ENCODE measurements at places on chromosomes 5 and 9.

- no peak for DNase-seq
These were observed 500.1 kb downstream of the EFNA5 start for GRCh38 chr5:107170620-107171019.

DNA sequence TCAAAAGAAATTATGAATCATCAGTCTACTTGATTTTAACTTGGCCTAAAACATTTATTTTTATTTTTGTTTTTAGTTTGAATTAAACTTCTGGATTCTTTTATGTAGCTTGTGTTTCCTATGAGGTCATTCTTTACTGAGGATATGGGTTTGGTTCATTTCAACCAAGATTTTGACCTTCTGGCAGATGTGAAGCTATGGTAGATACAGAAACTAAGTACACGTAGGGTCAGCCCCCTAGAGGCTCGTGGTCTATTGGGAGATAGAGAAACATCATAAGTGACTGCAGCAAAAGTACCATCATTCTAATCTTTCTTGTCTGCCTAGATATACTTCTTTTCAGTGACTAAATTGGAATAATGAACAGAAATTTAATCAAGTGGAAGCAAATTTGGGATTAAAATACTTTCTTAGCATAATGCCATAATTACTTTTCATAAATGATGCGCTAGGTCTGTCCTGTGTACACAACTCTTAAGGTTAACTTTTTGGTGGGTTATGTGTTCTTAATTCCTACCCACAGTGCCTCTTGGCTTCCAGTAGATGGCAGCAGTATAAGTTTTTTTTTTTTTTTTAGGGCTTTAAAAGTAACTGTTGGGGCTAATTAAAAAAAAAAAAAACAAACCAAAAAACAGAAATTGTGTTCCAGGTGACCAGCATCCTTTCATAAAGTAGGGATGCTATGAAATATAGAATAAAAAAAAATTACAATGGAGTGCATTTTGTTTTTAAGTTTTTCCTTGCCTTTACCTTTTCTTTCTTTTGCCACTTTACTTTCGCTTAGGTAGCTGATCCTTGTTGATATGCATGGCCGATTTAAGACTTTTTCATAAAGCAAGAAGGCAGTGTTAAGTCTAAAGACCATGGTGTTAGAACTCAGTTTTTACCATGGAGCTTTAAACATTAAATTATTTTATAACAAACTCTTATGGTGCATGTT lies 49.9 kb downstream of the LRRTM2 start:
- DNase-seq: peak; percentile 29

DNA sequence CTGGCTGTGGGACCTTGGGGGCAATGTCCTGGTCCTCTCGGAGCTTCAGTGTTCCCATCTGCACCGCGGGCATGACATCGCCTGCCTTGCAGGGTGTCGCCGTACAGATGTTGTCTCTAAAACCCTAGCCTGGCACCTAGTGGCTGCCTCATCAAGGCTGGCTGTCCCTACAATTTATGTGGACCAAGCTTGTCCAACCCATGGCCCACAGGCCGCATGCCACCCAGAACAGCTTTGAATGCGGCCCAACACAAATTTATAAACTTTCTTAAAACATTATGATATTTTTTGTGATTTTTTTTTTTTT lies 18.3 kb upstream of the ASS1 start:
- no peak for DNase-seq

DNA sequence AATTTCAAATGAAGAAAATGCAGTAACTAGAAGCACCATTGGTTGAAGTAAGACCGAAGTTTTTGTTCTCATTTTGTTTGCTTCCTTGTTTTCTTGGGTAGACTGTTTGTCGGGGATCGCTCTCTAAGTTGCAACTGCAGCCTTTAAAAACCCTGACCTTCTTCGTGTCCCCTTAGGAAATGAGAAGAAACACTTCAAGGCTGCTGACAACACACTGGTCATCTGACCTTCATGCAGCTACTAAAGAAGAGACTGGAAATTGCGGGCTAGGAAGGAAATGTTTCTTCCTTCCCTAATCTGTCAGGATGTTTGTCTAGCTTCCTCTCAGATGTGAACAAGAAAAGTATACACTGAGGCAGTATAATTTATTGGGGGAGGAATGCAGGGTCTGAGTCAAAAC lies 50.7 kb upstream of the CHSY3 start:
- DNase-seq: no peak

GRCh38 chr5:62326302-62326701 lies 20.3 kb downstream of the KIF2A start:
- DNase-seq: peak; percentile 26

- DNase-seq: no peak
These were observed 58.1 kb downstream of the STARD4 start for GRCh38 chr5:111454198-111454622.

DNA sequence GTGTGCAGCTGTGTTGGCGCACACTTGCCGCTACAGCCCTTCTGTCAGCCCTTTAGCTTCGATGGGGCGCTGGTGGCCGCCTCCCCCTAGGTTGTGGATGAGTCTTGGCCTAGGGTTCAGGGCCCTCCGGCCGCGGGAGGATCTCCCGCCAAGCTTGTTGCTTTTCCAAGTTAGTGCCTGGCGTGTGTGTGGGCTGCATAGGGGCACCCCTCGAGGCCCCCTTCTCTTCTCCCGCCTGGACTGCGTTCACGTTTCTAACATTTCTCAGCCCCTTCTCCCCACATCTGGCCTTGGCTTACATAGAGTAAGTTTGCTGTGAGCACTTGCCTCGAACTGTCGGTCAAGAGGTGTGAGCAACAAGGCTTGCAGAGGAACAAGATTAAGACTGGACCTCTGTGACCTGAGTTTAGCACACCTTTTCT lies 413 bp upstream of the OXCT1 start:
- DNase-seq: no peak

DNA sequence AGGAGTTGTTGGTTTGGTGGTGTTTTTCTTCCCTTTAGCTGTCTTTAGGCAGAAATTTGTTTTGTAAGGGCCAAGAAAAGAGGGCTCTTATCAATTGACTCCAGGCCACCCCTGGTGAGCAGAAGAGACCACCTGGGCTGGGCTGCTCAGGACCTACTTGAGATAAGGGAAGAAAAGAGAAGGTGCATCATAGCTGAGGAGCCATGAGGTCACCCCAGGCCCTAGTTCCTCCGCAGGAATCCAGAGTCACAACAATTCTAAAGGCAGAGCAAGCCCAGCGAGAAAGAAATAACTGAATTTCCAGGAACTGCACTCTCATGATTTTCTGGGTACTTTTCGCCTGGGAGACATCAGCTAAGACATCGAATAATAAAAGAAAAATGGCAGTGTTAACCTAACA lies 34.9 kb downstream of the RFK start:
- no peak for DNase-seq

DNA sequence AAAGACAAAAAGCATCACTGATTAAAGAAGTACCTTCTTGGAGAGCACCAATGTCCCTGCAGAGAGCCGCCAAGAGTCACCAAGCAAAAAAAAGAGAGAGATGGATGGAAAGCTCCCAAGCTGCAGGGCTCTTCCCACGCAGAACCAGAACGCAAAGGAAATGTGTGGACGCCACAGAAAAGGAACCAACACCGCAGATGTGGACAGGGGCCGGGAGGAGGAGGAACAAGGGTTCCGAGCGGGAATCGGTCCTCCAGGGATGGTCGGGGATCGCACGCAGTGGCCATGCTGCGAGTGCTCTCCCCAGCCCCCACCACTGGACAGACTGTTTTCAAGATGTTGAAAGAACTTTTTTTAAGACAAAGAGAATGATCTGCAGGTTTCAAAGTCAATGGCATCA lies 40.2 kb upstream of the ZNF354A start:
- DNase-seq: no peak

DNA sequence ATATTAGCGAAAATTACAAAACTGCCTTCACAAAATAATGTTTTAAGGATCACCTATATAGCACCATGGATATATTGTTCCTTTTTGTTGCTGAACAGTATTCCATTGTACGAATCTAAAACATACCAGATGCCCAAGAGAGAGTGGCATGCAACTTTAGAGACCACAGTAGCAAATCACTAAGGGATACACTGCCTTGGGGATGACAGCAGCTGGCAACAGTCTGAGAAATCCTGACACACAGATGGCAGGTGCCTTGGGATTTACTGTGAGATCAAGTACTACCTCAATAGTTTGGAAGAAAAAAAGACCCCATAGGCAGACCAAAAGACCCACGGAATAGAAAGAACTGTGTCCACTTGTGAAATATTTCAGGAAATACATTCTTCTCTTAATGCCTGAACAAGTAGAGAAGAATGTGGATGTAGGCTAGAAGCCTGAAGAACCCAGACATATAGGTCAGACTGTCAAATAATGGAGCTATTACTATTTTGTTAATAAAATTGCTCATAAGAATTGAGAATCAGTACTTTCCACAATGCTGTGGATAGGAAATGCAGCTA lies 53.4 kb downstream of the PLPP1 start:
- DNase-seq: peak; percentile 4

DNA sequence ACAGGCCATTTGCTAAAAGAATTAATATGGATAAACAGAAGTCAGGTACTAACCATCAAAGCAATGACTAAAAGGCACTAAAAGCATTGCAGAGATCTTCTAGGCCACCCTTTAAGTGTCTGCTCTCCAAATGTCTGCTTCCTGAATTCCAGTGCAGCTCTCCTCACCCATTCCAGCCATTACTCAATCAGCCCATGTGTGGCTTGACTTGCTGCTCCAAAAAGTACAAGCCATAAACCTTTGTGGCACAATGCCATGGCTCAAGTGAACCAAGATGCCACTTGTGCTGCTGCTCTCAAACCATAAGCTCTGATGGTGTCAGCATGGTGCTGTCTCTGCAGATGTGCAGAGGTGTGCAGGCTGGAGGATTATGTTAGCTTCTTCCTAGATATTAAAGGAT lies 290.2 kb upstream of the POU5F2 start:
- no peak for DNase-seq

GRCh38 chr9:2849941-2850340 lies 6.0 kb upstream of the PUM3 start:
- DNase-seq: no peak

DNA sequence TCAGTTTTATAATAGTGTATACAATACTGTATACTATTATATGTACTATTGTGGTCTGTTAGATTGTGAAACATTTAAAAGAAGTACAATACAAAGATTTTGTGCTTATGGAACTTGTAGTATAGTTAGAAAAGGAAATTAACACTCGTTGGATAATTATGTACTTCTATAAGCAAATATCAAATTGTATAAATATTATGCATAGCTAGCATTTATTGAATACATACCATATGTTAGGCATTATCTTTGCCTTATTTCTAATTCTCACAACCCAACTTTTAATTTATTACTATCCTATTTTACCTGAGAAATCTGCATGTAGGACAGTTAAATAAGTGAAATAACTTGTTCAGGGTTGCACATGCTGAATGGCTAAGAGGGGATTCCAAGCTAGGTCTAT lies 37.5 kb downstream of the RAB3C start:
- DNase-seq: no peak

Measured in KBM-7 (cell line).